LoVo (cell line): ENCODE measurements at places on chromosomes 5 and 9.

- no peak for DNase-seq
Measured at GRCh38 chr5:54257366-54258118, 52.8 kb downstream of the ARL15 start.

DNA sequence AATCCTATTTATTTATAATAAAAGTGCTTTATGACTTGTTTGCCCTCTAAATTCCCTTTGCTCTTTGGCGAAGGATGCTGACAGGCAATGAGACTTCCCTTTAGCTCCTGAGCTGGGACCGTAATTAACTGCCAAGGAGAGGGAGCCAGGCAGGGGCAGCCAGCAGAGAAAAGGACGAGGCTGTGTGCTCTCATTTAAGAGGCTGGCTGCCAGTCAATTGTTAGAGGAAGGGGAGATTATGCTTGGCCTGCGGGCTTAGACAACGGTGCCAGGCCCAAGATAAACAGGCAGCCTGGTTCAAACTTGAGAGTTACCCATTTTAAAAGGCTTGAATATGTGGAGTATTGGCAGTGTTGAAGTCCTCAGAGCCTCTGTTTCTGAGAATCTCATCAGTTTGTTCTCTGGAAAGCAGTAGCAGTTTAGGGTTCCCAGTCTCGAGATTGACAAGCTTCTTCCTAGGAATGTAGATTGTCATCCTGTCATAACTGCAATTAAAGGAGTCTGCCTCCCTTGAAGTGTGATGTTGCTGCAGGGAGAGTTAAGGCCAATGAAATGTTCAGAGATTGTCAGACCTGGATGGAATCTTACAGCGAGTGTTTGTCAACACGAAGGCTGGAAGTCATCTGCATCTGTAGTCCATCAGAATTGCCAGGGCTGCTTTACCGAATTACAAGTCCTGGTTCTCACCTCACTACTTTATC lies 113.2 kb downstream of the JAKMIP2 start:
- DNase-seq: no peak

GRCh38 chr9:5438301-5439162 lies 807 bp upstream of the PLGRKT start:
- DNase-seq: no peak

- DNase-seq: no peak
Measured at GRCh38 chr5:87784311-87784710, 371.6 kb upstream of the CCNH start.

DNA sequence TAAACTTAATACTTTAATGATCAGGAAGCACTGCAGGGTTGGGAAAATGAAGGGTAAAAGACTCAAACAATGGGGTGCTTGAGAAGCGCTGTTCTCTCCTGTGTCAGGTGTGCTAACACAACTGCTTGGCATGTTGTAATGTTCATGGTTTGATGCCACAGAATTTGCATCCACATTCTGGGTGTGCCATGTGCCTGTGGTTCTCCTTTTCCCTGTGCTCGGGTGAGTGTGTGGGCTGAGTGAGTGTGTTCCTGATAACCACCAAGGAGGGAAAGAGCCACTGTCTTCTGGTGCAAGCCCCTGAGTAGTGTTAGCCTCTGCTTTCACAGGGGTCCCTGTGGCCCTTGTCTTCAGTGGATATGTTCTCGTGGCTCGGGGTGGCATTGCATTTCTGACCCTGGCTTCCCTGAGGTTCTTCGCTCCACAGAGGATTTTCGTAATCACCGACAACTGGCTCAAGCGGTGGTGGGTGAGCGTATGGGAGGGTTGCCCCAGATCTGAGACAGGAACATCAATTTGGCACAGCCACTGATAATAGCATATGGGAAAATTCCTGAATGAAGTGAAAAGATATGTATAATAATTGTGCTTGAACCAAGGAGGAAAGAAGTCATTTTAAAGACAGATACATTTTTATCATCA lies 102.0 kb downstream of the MVB12B start:
- no peak for DNase-seq
